ENCODE measurements at places on chromosomes 6 and 20.

DNA sequence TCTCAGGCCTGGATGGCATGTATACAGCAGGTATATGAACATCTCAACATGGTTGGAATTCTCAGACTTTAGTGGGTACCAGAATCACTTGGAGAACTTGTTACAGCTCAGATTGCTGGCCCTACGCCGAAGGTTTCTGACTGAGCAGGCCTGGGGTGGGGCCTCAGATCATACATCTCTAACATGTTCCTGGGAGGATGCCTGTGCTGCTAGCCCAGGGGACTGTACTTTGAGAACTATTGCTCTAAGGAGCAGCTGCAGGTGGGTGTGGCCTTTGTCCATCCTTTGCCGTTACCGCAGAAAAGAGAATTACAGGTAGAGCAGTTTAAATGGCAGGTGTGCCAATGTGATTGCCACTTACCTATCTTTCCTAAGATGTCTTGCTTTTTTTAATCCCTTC is 310.5 kb upstream of the JAG1 start:
- no peak for DNase-seq

DNA sequence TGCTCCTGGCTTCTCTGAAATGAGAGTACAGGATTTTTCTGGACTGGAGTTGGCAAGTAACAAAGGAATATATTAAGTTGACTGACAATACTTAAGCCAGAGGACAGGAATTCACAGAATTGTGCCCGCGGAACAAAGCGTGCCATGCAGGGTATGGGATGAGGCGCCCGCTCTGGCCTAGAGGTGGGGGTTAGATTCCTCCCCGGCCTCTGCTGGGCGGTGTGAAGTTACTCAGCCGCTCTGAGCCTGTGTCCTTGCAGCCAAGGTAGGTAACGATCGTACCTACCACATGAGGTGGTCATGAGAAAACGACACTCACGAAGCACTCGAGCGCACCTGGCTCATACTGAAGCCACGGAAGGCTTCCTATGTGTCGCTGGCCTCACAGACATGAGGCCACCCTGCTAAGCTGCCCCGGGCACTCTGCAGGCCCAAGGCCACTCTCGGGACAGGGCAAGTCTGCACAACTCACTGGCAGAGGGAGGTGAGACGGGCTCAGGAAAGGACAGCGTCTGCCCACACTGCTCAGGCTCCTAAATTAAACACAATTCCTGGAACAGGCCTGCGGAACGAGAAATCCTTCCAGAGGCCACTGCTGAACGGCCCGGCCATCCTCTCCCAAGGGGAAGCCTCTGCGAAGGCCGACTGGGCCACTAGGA is 70.8 kb downstream of the PSMG4 start:
- no peak for DNase-seq

- DNase-seq = no peak
Observed at GRCh38 chr20:14838663-14839628, 501.5 kb upstream of the FLRT3 start.

DNA sequence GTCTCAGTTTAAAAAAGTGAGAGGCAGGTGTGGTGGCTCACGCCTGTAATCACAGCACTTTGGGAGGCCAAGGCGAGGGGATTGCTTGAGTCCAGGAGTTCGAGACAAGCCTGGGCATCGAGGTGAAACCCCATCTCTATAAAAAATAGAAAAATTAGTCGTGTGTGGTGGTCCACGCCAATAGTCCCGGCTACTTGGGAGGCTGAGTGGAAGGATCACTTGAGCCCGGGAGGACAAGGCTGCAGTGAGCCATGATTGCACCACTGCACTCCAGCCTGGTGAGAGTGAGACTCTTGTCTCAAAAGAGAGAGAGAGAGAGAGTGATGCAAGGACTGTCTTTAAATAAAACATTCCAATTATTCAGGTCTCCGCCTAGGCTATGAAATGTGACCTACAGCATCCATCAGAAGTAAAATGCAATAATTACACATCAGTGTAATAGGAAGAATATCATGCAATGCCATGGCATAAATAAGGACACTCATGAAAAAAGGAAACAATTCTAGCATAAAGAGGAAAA is 81.5 kb downstream of the SH3BGRL2 start:
- DNase-seq = no peak

DNA sequence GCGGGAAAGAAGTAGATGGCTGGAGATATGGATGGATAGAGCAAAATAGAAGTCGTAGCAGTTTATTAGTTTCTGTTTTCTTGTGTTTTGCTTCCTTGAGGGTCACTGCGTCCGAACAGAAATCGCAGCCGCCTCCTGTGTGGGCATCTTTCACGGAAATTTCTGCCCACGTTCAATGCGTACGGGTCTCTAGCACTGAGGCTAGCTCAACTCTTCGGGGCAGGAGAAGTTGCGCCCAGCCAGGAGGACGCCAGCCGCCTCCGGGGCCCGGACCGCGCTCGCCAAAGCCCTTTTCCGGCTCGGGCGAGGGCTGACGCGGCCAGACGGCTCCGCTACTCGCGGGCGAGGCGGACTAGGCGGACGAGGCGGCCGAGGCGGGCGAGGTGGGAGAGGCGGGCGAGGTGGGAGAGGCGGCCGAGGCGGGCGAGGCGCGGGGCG is 814 bp downstream of the TFAP2B start:
- no peak for DNase-seq

DNA sequence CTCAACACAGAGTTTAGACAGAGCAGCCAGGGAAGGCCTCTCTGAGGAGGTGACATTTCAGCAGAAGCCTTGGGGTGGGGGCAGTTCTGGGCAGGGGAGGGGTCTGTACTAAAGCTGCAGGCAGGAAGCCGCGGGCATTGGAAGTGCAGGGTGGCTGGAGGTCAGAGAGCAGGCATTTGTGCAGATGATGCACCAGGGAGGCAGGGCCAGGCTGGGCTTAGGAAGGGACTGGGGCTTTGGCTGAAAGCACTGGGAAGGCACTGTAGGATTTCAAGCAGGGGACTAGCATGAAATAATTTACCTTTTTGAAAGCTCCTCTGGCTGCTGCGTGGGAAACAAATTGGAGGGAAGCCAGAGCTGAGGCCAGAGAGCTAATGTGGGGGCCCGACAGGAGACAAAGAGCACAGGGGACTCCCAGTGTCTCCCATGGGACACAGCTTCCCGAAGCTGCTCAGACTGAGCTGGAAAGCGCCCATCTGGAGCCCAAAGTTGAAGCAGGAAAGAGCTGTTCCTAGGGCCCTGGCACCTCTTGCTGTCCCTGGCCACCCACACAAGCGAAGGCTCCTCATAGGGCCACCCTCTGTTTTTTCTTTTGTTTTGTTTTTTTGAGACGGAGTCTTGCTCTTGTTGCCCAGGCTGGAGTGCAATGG is 19.3 kb downstream of the ADA start:
- DNase-seq = no peak

GRCh38 chr6:37594895-37595294 is 95.2 kb upstream of the CCDC167 start:
- DNase-seq = no peak

DNA sequence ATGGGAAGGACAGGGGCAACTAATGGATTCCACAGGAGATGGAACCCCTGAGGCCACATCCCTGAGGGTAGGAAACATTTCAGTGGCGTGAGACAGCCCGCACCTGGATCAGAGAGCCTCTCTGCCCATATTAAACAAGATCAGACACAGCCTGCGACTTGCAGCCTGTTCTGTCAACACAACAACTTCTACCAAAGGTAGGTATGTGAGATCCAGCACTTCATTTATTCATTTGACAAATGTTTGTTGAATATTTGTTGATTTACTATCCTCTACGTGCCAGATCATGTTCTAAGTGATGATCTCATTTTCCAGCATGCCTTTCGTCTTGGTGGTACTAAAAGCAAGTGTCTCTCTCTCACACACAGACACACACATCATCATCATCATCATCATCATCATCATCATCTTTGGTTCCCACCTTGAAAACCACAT is 43.2 kb upstream of the NT5E start:
- DNase-seq = no peak

DNA sequence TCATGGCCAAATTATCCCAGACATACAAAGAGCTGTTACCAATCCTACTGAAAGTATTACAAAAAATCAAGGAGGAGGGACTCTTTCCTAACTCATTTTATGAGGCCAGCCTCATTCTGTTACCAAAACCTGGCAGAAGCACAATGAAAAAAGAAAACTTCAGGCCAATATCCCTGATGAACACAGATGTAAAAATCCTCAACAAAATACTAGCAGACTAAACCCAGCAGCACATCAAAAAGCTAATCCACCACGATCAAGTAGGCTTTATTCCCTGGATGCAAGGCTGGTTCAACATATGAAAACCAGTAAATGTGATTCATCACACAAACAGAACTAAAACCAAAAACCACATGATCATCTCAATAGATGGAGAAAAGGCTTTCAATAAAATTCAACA is 109.2 kb downstream of the C6orf118 start:
- DNase-seq = no peak

- DNase-seq = no peak
Observed at GRCh38 chr6:43760210-43761168, 9.5 kb upstream of the VEGFA start.

DNA sequence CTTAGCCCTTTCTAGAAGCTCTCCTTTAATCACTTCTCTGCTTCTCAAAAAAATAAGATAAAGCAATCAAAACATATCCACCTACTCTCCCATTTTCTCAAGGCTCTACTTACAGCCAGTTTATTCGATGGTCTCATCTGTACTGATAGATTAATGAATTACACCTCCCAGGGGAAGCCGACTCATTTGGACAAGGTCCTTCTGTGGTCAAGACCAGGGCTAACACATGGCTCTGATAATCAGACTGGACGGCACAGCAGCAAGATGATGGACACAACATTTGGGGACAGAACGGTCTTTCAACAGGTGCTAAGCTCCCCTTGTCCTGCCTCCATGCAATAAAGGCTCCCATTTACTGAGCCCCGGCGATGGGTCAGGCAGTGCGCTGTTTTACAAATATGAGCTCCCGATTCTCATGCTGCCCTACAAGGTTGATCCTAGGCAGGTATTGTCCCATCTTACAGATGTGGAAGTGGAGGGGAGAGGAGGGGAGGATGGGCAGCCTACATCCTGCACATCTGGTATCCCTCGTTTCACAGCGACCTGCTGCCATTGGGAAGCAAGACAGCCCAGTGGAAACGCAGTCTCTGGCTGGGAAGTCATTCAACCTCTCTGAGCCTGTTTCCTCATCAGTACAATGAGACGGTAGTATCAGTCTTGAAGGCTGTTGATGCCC is 15.7 kb downstream of the CPNE5 start:
- no peak for DNase-seq

- DNase-seq = no peak
Observed at GRCh38 chr20:10240655-10241054, 22.0 kb downstream of the SNAP25 start.

- DNase-seq = no peak
Observed at GRCh38 chr20:38178581-38178980, 13.5 kb upstream of the TGM2 start.

DNA sequence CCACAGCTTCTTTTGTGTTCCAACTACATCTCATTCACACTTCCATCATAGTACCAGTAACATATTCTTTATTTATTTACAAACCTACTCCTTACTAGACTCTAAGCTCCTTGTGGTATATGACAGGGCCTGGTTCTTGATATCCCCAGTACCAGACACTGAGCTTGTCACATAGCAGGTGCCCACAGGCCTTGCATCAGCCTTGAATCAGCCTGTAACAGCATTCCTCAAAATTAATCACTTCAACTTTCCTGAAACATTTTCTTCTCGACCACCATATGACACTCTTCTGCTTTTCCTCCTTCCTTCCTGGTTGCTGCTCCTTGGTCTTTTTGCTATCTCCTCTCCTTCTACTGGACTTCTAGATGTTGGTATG is 24.7 kb upstream of the SRPK1 start:
- DNase-seq = peak; percentile 17

DNA sequence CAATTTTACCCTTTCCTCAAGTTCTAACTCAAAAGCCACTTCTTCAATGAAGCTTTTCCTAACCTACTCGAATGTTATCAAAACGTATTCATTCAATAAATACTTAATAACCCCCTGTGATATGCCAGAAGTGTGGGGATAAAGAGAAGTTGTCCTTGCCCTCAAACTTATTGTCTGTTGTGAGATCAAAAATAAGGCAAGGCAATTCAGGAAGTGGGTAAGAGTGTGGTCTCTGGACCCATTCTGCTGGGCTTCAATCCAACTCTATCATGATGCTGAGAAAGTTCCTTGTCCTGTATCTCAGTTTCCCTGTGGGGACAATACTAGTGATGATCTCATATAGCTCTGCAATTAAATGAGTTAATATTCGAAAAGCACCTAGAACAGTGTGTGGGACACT is 92.8 kb downstream of the PRDM1 start:
- peak; percentile 17 for DNase-seq

- no peak for DNase-seq
Observed at GRCh38 chr6:144469144-144469575, 184.0 kb downstream of the UTRN start.

- DNase-seq = no peak
Observed at GRCh38 chr6:56528412-56528841, 114.3 kb downstream of the DST start.

- no peak for DNase-seq
Observed at GRCh38 chr6:125213939-125214338, 60.4 kb downstream of the TPD52L1 start.

DNA sequence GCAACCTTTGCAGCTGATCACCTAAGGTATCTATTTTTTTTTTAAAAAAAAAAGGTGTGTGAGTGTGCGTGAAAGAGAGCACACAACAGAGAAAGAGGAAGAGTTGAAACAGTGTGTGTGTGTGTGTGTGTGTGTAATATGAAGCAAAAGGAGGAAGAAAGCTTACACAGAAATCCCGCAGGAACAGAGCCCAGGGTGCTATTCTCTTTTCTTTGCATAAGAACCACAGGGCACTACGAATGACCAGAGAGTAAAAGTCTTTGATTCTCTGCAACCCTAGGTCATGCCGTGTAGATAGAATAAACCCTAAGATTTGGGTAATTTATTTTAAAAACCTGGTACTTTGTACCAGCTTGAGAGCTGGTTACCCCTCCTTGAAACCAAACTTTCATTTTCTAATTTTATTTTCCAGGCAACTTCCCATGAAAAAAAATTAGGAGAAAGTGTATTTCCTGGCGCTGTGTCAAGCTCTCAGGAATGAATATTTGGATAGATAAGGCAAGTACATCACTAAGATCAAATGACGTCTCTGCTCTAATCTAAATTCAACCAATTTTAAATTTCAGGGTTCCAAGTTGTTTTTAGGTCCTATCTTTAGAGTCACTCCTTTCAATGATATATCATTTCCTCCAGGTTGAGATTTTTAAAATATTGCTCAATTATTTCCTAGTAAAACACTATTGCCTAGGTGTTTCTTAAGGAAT is 47.9 kb upstream of the ID4 start:
- peak; percentile 13 for DNase-seq

GRCh38 chr6:48505621-48506020 is 394.6 kb upstream of the PTCHD4 start:
- no peak for DNase-seq

DNA sequence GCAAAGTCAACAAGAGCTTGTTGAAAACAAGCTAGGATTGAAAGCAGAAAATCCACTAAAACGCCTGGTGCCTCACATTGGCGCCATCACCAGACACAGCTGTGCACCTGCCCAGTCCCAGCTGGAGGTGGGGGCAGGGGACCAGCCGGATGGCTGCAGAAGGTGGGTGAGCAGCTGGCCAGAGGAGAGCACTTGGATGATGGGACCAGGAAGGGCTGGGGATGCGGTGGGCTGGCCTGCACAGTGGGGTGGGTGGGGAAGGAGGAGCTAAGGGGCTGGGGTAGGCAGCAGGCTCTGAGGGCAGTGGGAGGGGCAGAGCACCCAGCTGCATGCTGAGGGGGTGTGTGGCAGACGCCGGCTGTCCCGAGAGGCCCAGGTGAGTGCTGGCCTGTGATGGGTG is 7.1 kb downstream of the CABLES2 start:
- no peak for DNase-seq
